ENCODE measurements at places on chromosomes 7 and 10.

DNA sequence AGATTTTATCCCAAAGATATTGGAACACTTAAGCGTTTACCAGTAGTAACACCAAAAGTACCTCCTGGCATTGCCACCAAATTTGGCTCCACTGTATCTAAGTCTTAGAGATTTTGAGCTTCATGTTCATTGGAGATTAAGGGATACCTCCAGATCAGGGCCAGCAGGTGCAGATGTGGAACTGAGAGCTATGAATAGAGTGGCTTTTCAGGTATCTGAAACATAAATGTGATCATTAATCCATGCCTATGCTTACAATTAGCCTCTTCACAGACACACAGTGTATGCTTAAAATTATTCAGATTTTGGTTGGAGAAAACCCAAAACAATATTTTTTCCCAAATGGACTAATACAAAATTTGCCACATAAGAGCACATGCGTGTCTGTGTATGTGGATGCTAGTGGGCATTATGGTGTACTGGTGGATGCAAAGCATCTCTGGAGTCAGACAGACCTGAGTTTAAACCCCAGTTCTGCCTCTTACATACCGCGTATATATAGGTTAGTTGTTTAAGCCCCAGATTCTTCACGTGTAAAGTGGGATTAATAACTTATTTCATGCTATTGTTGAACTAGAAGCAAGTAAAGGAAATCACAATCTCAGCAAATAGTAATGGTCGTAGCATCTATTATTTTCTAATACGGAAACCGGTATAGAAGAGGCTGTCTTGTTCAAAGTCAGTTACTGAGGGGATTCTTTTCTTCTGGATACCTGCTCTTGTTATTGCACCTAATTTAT lies 6.8 kb upstream of the LRRC4 start:
- DNase-seq, result no peak

GRCh38 chr10:13701157-13701919 lies 114.6 kb downstream of the PRPF18 start:
- no peak for DNase-seq

- no peak for DNase-seq
Observed at GRCh38 chr7:118846977-118847376, 622.5 kb downstream of the ANKRD7 start.

DNA sequence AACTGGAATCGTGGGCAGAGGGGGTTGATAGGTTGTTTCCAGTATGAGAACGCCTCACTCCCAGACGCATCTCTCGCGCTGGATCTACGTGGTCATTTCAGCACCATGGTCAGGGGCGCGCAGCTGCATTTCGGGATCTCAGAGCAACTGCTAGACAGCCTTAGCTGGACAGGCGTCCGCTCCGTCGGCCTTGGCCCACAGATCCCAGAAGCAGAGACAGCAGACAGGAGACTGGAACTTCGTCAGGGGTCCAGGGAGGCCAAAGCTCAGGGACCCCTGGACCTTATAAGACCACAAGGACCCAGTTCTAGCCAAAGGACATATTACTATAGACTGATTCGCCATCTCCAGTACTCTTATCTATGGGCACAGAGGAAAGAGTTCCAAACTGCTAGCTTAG lies 5.3 kb downstream of the NEUROG3 start:
- peak; percentile 40 for DNase-seq

GRCh38 chr10:118238573-118239235 lies 103.4 kb downstream of the FAM204A start:
- DNase-seq, result no peak

GRCh38 chr7:85065888-85066485 lies 120.9 kb downstream of the SEMA3D start:
- DNase-seq, result no peak

DNA sequence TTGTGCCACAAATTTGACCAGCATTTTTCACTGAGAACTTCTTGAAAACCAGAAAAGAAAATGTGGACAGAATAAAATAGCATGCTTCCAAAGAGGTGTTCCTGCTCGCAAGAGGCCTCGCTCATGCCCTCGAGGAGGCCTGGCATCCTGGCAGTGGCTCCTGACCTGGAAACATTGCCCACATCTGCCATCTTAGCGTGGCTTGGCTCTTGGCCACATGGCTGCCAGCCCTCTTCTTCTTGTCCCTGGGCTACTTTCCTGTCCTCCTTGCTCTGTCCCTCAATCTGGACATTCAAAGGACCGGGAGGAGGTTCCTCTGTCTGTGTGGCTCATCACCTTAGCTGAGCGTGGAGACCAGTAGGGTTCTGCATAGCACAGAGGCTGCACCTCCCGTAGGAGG lies 131.6 kb upstream of the TMEM72 start:
- no peak for DNase-seq

- DNase-seq, result no peak
Observed at GRCh38 chr7:29626730-29627129, 63.1 kb downstream of the PRR15 start.

- DNase-seq, result no peak
Observed at GRCh38 chr10:92822060-92822634, 26.2 kb upstream of the EXOC6 start.

Measured in stimulated activated CD4-positive, alpha-beta T cell treated with anti-CD3 and anti-CD28 coated beads, Interleukin-2, amount 100 ng/mL, for 48 hours (primary cell).